Trophoblast cell (in vitro differentiated cells and primary cell): ENCODE measurements at places on chromosomes 6 and 20.

DNA sequence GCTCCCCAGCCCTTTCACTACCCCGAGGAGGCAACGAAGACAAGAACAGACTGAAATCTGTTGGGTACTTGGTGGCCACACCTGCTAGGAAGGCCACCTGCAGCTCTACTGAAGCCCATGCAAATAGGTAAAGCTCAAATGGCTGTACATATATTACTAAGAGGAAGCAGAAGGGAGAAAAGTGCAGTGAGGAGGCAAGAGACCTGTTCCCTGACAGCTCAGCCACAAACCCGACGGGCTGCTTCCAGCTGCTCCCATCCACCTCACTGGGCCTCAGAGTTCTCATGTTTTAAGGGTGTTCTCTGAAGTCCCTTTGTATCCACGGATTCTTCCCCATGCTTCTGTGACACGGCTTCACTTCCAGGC, 24.6 kb downstream of the TRAM2 start:
- DNase-seq, result no peak

DNA sequence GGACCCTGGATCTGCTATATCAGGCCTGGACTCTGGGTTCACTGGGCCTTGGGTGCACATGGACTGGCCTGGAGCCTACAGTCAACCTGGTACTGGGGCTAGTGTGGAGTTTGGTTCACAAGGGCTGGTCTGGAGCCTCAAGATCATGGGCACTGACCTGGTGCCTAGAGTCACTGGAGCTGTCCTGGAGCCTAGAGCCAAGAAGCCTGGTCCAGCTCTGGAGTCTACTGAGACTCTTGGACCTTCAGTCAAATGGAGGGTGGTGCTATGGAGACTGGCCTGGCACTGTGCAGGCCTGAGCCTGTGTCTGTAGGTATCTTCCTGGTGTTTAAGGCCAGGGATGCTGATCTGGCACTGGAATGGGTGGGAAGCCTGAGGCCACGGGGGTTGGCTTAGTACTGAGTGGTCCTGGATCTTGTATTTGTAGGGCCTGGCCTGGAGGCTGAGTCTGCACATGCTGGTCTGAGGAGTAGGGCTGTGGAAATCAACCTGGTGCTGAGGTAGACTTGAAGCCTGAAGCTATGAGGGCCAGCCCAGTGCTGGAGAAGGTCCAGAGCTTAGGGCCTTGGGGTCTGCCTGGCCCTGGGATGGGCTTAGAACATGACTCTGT, 16.5 kb upstream of the WFDC9 start:
- no peak for DNase-seq

GRCh38 chr20:42961771-42962170, 227.9 kb downstream of the PTPRT start:
- no peak for DNase-seq

DNA sequence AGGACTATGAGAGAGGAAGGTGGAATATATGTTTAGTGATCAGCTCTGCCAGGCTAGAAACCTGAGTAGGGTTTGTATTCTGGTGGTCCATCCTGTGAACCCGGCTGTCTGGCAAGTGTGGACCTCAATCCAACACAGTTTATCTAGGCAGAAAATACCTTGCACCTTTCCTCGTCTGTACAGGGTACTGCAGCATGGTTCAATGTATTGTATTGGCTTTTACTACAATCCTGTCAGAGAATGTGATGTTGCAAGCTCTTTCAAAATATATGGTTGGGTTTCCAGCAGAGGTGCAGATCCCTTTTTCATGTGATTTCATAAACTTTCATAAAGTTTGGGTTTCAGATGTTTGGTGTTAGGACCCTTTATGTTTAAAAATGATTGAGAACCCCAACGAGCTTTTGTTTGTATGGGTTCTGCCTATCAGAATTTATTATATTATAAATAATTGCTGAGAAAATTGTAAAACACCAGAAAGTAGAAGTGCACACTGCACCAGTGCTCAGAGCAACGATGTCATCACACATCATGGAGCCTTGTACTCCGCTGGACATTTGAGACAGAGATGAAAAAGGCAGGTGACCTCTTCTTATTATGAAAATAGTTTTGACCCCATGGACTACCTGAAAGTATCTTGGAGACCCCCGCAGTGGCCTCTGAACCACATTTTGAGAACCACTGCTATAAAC, 106.6 kb downstream of the RTN4IP1 start:
- no peak for DNase-seq
